ENCODE measurements at places on chromosomes 12 and 14. TPM values are rescaled to one million over a fixed set of nuclear protein-coding genes. Genes with fewer than 3 reads are reported as not detected.

WASHC4 gene
- 84.5 TPM for total RNA-seq

HHIPL1 gene
- total RNA-seq: 2.1 TPM

ZCCHC8 gene
- total RNA-seq: 33.4 TPM

SOX5 gene
- 36.8 TPM for total RNA-seq

AJUBA gene
- 35.3 TPM for total RNA-seq

SERPINA9 gene
- not detected for total RNA-seq

YEATS4 gene
- 9.7 TPM for total RNA-seq

DNA sequence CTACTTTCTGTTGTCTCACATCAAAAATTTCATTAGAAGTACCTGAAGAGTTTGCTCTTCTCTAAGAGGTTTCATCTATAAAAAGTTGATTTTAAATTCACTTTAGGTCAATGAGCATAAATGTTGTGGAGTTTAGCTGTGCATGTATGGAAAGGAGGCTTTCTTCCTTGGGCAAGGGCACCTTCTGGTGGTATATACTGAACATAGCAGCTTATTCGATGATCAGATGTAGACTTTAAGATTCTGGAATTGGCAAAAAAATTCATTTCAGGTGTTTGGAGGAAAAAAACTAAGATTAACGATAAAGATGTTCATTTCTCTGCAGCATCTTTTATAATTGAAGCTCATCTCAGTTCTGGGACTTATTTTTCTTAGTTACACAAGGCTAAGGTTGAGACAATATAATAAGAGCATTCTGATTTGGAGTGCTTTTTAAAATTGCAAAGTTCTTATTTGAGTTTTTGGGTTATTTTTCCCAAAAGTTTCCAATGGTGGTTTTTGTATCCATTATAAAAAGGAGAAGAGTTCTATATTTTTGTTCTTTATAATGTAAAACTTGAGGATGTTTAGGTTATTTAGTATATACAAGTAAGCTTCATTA, 46.8 kb downstream of the TMEM117 start:
- no peak overlapping the region for H3K4me3 ChIP-seq
- H3K36me3 ChIP-seq: no peaks in the 10 kb centered on the region
- H3K27me3 ChIP-seq: no peaks in the 10 kb centered on the region

DNA sequence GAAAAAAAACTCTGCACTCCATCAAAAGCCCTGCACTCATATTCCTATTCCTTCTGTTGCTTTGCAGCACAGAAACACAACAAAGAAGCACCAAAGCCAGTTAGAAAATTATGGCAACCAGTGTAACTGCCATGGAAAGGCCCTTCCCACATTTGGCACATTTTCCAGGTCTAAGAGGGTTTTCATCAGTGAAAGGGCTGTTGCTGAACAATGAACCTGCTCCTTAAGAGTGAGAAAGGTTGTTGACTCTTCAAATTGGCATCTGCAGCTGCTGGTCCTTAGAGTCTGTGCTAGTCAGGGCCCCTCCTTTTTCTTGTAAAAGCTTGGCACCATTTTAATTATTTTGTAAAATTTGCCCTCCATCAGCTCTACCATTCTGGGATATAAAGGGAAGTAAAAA, 378.7 kb upstream of the KITLG start:
- peaks cover 7% of the 10 kb centered on the region for H3K4me1 ChIP-seq
- no peaks in the 10 kb centered on the region for H3K36me3 ChIP-seq
- DNase-seq: no peak
- H3K27me3 ChIP-seq: no peaks in the 10 kb centered on the region
- no peak overlapping the region for H3K27ac ChIP-seq

DNA sequence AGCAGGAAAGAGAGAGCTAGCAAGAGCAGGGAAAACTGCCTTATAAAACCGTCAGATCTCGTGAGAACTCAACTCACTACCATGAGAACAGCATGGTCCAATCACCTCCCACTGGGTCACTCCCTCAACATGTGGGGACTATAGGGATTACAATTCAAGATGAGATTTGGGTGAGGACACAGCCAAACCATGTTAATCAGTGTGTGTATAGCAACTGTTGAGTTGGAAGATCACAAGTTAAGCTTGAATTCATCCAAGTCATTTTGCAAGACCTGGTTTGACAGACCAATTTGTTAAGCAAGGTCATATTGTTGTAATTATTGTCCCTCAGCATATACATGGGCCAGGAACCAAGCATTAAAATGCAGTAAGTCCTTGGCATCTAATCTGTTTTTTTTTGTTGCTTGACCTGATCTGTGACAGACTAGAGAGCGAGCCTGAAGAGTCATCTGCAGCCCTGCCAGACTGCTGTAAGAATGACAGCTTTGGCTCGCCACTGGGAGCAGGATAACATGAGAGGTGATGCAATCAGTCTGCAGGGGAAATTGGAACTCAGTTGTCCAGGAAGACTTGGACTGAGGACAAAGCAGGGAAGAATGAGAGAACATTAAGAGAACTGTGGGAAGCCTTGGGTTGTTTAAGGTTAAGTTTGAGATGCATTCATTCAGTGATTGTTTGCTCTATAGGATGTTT, 297.6 kb upstream of the SEL1L start:
- H3K36me3 ChIP-seq: no peaks in the 10 kb centered on the region
- no peak overlapping the region for H3K27ac ChIP-seq
- no peak overlapping the region for H3K4me3 ChIP-seq
- peak; percentile 4 for DNase-seq
- H3K4me1 ChIP-seq: no peaks in the 10 kb centered on the region
- H3K27me3 ChIP-seq: no peaks in the 10 kb centered on the region

DNA sequence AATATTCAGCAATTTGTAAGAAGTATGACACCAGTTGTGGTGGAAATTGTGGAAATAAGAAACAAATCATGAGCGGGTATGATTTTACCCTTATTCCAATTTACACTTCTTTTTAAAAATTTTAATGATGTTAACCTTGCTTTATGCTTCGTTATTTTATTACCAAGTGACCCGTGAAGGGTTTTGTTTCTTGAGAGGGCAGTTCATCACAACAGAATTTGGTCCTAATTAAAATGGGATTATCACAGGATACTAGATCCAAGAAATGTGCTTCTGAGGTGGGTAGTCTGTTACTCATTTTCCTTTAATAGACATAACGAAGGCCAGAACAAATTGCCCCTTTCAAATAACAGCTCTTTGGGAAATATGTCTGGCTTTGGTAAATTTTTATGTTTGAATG, 25.5 kb upstream of the RASSF8 start:
- no peak overlapping the region for H3K4me3 ChIP-seq
- H3K4me1 ChIP-seq: no peaks in the 10 kb centered on the region
- DNase-seq: no peak
- no peaks in the 10 kb centered on the region for H3K36me3 ChIP-seq
- H3K27me3 ChIP-seq: no peaks in the 10 kb centered on the region

- peaks cover 4% of the 10 kb centered on the region for H3K4me1 ChIP-seq
- DNase-seq: no peak
- peak overlapping the region; percentile 74 for H3K4me3 ChIP-seq
These were observed 1.4 kb upstream of the SOX5 start for GRCh38 chr12:23950775-23951451.

GRCh38 chr12:65699251-65699650, 125.0 kb upstream of the HMGA2 start:
- DNase-seq: no peak
- H3K27me3 ChIP-seq: no peaks in the 10 kb centered on the region
- H3K36me3 ChIP-seq: no peaks in the 10 kb centered on the region

- H3K36me3 ChIP-seq: peaks cover 5% of the 10 kb centered on the region
- H3K4me1 ChIP-seq: peaks cover 16% of the 10 kb centered on the region
- DNase-seq: no peak
- no peak overlapping the region for H3K27ac ChIP-seq
- H3K27me3 ChIP-seq: no peaks in the 10 kb centered on the region
These were observed 208.8 kb downstream of the EPS8 start for GRCh38 chr12:15580431-15580830.

GRCh38 chr12:74620921-74621320, 83.3 kb downstream of the ATXN7L3B start:
- no peak overlapping the region for H3K4me3 ChIP-seq
- H3K27me3 ChIP-seq: no peaks in the 10 kb centered on the region
- no peak overlapping the region for H3K27ac ChIP-seq
- no peak for DNase-seq
- H3K36me3 ChIP-seq: no peaks in the 10 kb centered on the region

GRCh38 chr12:87259391-87259790, 769.8 kb downstream of the C12orf50 start:
- no peak for DNase-seq
- no peak overlapping the region for H3K4me3 ChIP-seq
- no peaks in the 10 kb centered on the region for H3K36me3 ChIP-seq
- no peak overlapping the region for H3K27ac ChIP-seq
- no peaks in the 10 kb centered on the region for H3K4me1 ChIP-seq
- H3K27me3 ChIP-seq: no peaks in the 10 kb centered on the region

- no peaks in the 10 kb centered on the region for H3K27me3 ChIP-seq
- no peaks in the 10 kb centered on the region for H3K36me3 ChIP-seq
- no peaks in the 10 kb centered on the region for H3K4me1 ChIP-seq
- no peak overlapping the region for H3K27ac ChIP-seq
These were observed 397.1 kb downstream of the NOVA1 start for GRCh38 chr14:26200687-26201086.

GRCh38 chr14:82113710-82114109, 580.1 kb upstream of the SEL1L start:
- no peak overlapping the region for H3K27ac ChIP-seq
- H3K36me3 ChIP-seq: no peaks in the 10 kb centered on the region
- no peaks in the 10 kb centered on the region for H3K4me1 ChIP-seq
- no peak for DNase-seq

- H3K27me3 ChIP-seq: no peaks in the 10 kb centered on the region
- H3K4me3 ChIP-seq: no peak overlapping the region
- no peak overlapping the region for H3K27ac ChIP-seq
- H3K36me3 ChIP-seq: no peaks in the 10 kb centered on the region
- peaks cover 3% of the 10 kb centered on the region for H3K4me1 ChIP-seq
These were observed 21.0 kb downstream of the CHST11 start for GRCh38 chr12:104477510-104478390.

DNA sequence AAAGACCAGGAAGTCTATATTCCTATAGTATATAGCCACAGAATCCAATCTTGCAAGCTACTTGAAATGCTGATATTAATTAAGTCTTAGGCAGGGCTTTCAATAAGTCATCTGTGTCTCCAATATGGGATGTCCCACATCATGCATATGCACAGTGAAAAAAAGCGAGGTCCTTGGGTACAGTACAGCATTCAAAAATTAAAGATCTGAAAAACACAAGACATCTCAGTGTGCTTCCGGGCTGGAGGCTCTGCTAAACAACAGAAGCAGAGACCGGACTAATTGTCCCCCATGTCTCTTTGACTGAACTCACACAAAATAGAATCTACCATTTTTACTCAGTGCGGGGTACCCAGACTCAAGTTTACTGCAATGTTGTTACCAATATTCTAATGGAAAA, 156.0 kb downstream of the DAD1 start:
- H3K27me3 ChIP-seq: no peaks in the 10 kb centered on the region
- no peak overlapping the region for H3K27ac ChIP-seq
- no peak overlapping the region for H3K4me3 ChIP-seq
